ENCODE measurements at places on chromosomes 3 and 15.

GRCh38 chr15:38367476-38367875, 86.5 kb upstream of the FAM98B start:
- no peak for DNase-seq

DNA sequence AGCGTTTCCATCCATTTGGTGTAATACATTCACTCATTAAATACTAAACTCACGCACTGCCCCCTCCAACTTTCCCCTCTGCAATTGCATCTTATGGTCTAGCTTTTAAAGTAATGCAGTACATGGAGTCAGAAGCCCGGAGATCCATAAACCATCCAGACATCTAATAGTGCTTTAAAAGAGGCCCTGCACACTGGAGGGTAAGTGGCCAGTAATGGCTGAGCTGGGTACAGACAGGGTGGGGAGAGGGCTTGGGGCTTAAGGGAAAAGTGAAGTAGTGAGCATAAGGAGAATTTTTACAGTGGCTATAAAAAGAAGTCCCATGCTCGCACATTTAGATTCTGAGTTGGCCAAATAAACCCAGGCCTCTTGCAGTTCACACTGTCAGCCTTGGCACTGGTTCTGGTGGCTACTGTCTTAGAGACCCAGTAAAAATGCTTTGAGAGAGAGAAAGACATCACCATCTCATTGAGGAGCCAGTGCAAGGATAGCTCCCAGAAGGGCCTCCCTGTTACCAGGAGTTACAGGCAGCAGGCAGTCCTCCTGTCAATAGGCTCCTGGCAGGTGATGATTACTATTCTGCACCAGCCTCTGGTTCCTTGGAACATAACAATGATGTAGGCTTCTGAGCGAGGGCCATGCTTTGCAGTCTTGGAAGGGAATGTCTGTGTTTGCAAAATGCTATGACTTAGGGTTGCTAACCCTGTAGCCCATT, 112.6 kb upstream of the NEO1 start:
- DNase-seq: no peak

GRCh38 chr3:120147072-120147871, 53.0 kb upstream of the GSK3B start:
- DNase-seq: no peak

DNA sequence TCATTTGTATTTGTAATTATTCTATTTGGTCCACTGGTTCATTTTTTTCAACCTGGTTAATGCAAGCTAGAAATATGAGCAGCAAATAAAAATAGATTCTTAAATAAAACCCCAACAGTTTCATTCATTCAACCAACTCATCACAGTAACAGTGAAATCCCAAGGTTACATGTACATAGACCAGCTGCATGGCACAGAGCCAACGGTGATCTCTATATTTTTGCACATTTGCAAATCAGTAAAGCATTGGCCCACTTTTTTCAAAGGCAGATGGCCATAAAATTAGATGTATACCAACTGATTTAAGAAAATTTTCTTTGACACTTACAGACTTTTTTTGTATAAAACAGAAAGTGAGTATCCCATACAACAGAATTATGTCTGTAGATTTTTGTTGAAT, 49.3 kb downstream of the STRIT1 start:
- DNase-seq: no peak

- no peak for DNase-seq
These were observed 1.2 kb downstream of the ARPP21 start for GRCh38 chr3:35640190-35641165.

- no peak for DNase-seq
These were observed 305.3 kb downstream of the EPHB1 start for GRCh38 chr3:135100366-135100765.

DNA sequence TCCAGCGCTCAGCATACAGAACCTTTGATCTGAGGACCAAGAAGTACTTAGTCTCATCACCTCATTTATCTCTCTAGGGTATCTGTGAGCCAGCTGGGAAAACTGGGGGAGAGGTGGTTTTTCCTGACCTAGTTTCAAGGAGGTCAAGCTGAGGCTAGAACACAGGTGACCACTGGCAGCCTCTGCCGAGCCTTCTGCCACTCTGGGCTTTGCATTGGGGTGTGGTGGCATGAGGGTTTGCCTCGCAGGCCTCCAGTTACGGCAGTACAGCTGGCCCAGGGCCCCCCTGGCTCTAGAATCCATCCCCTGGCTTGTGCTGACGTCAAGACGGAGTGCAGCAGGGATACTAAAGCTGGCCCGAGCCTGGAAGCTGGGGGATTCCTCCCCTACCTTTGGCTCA, 34.7 kb upstream of the CDCP1 start:
- no peak for DNase-seq

DNA sequence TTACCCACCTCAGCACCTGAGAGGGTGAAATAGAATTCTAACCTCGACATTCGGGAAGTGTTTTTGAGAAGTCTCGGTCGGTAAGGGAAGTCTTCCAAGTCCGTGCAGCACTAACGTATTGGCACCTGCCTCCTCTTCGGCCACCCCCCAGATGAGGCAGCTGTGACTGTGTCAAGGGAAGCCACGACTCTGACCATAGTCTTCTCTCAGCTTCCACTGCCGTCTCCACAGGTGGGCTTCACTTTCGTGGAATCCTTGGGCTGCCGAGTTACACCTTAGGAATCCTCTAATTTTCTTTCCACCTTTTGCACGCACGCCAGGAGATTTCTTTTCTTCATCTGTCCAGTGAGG, 775 bp downstream of the CCNDBP1 start:
- DNase-seq: no peak

- DNase-seq: no peak
These were observed 232.6 kb downstream of the MEX3B start for GRCh38 chr15:81813215-81813614.

GRCh38 chr3:149145974-149146373, 16.5 kb downstream of the HPS3 start:
- DNase-seq: no peak

GRCh38 chr15:37880009-37880834, 54.2 kb upstream of the TMCO5A start:
- no peak for DNase-seq

DNA sequence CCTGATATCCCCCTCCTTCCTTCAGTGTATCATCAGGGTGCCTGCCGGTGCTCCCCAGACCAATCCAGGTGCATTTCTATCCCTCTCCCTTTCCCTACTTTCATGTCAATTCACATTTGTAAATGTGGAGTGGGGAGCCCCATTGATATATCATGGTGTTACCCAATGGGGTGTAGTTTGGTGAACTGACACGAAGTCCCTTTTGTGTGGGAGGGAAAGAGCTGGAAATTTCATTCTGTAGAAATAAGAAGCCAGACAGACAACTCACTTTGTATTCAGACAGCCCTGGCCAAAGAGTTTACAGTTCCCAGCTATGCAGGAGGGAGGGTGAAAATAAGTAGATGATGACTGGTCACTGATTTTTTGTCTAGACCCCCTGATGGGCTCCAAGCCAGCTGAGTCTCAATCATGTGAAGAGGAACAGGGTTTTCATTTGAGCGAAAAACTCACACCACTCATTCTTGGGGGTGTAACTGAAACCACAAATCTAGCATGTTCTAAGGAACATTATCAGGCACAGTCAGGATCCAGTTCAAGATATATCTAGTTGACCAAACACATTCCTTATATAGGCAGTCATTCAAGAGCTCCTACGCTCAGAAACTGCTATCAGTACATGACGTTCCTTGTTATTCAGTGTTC, 58.9 kb downstream of the LMCD1 start:
- DNase-seq: no peak

DNA sequence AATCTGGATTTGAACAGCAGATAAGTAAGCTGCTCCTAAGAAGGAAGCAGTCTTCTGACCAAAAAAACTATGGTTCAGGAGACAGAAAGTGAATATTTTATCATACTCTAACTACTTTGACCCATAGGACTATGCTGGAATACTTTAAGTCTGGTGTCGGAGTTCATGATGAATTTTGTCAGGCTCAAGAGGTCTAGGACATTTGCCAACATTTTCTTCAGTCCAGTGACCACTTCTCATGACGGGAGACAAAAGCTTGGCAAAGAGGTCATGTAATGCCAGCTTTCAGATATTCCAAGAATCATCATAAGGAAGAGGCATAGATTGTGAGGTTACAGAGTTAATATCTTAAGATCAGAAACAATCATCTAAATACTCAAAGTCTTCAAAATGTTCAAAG, 20.5 kb upstream of the DCBLD2 start:
- no peak for DNase-seq

- DNase-seq: no peak
These were observed 170.4 kb upstream of the ATP10A start for GRCh38 chr15:26033493-26033892.

GRCh38 chr3:111619833-111620232, 24.7 kb upstream of the ZBED2 start:
- DNase-seq: no peak

DNA sequence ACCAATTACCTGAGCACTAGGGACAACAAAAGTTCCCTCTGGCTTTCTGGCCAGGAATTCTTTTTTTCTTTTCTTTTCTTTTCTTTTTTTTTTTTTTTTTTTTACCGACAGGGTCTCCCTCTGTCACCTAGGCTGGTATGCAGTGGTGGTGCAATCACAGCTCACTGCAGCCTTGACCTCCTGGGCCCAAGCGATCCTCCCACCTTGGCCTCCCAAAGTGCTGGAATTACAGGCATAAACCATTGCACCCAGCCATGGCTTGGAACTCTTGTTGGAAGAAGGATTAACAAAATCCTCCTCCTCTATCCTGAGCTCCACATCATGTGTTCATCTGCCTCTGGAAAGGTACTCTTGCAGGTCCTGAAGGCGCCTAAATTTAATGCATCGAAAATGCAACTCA, 2.9 kb upstream of the LTF start:
- DNase-seq: no peak

DNA sequence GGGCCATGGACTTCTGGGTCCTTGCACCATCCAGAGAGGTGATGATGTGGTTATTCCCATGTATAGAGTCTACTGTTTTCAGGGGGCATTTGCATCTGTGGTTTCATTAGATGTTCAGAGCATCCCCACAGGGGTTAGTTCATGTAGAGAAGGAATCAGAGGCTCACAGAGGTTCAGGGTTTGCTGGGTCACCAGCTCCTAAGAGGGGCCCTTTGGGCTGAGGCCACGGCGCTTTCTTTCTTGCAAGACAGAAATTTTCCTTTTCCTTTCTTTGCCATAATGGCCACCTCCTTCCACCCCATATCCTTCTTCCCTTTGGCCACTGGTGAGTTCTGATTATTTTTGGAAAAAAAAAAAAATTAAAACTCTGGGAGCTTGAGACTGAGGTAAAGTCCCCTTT, 62.3 kb downstream of the APBA2 start:
- no peak for DNase-seq
